ENCODE measurements at places on chromosomes 16 and 17.

GRCh38 chr17:80892900-80893603, 98.6 kb upstream of the CHMP6 start:
- H3K4me3 ChIP-seq: peak overlapping the region; percentile 97
- H3K27ac ChIP-seq: peak overlapping the region; percentile 99
- H3K36me3 ChIP-seq: peaks cover 12% of the 10 kb centered on the region
- peaks cover 61% of the 10 kb centered on the region for H3K4me1 ChIP-seq
- no peaks in the 10 kb centered on the region for H3K27me3 ChIP-seq

GRCh38 chr17:79779084-79779529, 1.2 kb downstream of the CBX2 start:
- DNase-seq: no peak
- H3K4me1 ChIP-seq: peaks cover 15% of the 10 kb centered on the region
- H3K27me3 ChIP-seq: peaks cover 78% of the 10 kb centered on the region
- no peaks in the 10 kb centered on the region for H3K36me3 ChIP-seq
- peak overlapping the region; percentile 90 for H3K4me3 ChIP-seq

DNA sequence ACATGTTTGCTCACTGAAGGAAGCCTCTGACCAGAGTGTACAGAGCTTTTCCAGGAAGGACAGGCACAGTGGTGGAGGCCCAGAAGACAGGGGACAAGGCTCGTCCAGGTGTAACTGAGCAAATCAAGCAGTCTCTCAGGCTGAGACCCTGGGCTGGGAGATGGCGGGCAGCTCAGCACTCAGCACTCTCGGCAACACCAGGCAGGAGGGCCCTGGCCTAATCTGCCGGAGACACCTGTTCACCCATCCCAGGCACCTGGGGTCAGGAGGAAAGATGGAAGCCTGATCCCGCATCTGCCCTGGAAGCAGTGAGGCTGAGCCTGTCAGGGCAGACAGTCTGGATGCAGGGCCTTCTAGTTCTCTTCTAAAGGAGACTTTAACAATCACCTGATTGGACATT, 4.8 kb downstream of the RASL10B start:
- H3K4me1 ChIP-seq: peaks cover 7% of the 10 kb centered on the region
- H3K27ac ChIP-seq: no peak overlapping the region
- no peak overlapping the region for H3K4me3 ChIP-seq
- no peak for DNase-seq
- H3K27me3 ChIP-seq: peaks cover 18% of the 10 kb centered on the region

DNA sequence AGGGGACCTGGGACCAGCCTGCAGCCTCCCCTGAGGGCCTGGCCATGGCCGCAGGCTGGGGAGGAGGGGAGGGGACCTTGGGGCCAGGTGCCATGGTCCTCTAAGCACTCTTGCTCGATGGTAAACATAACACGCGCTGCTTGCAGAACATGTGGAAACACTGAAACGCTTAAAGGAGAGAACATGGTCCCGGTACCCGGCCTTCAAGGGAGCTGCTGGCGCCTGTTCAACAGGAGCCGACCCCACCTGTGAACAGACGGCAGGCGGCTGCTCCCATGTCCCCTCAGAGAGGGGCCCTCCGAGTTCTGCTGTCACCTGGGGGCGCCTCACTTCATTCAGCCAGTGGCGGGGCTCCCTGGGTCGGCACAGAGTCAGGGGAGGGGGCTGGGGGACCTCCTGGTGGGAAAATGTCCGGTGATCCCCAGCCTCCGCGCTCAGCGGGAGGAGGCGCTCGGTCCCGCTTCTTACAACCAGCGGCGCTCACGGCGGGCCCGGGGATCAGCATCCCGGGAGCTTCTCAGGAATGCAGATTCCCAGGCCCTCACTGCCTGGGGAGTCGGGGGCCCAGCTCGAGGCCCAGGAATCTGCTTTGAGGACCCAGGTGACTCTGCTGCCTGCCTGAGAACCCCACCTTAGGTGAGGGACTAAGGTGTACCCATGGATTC, 854 bp upstream of the SSTR5 start:
- H3K36me3 ChIP-seq: peaks cover 3% of the 10 kb centered on the region
- no peak for DNase-seq
- H3K27me3 ChIP-seq: peaks cover 16% of the 10 kb centered on the region
- no peak overlapping the region for H3K27ac ChIP-seq

- no peak for DNase-seq
- H3K4me1 ChIP-seq: peaks cover 34% of the 10 kb centered on the region
- H3K4me3 ChIP-seq: no peak overlapping the region
- no peak overlapping the region for H3K27ac ChIP-seq
These were observed 40.4 kb downstream of the CDK5R1 start for GRCh38 chr17:32527146-32527545.

DNA sequence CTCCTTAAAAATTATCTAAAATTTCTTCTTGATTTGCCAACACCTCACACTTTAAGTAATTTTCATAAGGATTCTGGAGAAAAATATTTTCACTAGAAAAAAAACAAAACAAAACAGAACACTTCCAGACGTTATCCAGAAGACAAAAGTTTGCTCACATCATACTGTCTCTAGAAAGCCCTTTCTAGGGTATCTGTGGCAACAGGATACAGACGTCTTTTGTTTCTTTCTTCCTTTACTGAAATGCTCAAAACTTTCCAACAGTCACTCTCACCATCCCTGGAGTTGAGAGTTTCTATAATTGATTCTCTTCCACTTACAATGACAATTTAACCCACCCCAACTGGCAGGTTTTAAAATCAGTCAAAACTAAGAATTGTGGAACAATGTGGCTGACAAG, 2.6 kb downstream of the ZC3H7A start:
- H3K4me1 ChIP-seq: peaks cover 61% of the 10 kb centered on the region
- peak overlapping the region; percentile 89 for H3K4me3 ChIP-seq
- peak overlapping the region; percentile 99 for H3K27ac ChIP-seq
- DNase-seq: no peak
- no peaks in the 10 kb centered on the region for H3K27me3 ChIP-seq

- no peak overlapping the region for H3K27ac ChIP-seq
- peaks cover 26% of the 10 kb centered on the region for H3K4me1 ChIP-seq
- H3K4me3 ChIP-seq: no peak overlapping the region
- no peak for DNase-seq
- no peaks in the 10 kb centered on the region for H3K27me3 ChIP-seq
These were observed 44.6 kb downstream of the SPOP start for GRCh38 chr17:49633250-49633649.

Measured in T-helper 17 cell (primary cell).